K562 (cell line): ENCODE measurements at places on chromosomes 4 and X. TPM values are rescaled to one million over a fixed set of nuclear protein-coding genes. Genes with fewer than 3 reads are reported as not detected.

GRCh38 chrX:39954851-39955250 is 142.9 kb downstream of the BCOR start:
- no peak overlapping the region for H3K27ac ChIP-seq
- no peaks in the 10 kb centered on the region for H3K36me3 ChIP-seq
- DNase-seq: no peak
- no peaks in the 10 kb centered on the region for H3K27me3 ChIP-seq
- no peaks in the 10 kb centered on the region for H3K4me1 ChIP-seq
- H3K4me3 ChIP-seq: no peak overlapping the region

- no peak overlapping the region for H3K27ac ChIP-seq
- no peaks in the 10 kb centered on the region for H3K27me3 ChIP-seq
- no peaks in the 10 kb centered on the region for H3K4me1 ChIP-seq
Observed at GRCh38 chr4:157897855-157898370, 274.9 kb downstream of the GASK1B start.

GRCh38 chr4:77104791-77105540 is 29.2 kb upstream of the CCNI start:
- peak; percentile 37 for DNase-seq
- no peaks in the 10 kb centered on the region; the same call in none of the 3 replicates for H3K27me3 ChIP-seq
- no peaks in the 10 kb centered on the region for H3K4me1 ChIP-seq
- no peaks in the 10 kb centered on the region for H3K36me3 ChIP-seq
- no peak overlapping the region for H3K27ac ChIP-seq
- H3K4me3 ChIP-seq: no peak overlapping the region

GRCh38 chrX:64195862-64196261 is 9.6 kb downstream of the AMER1 start:
- H3K27ac ChIP-seq: no peak overlapping the region
- peaks cover 2% of the 10 kb centered on the region; the same call in 1 of the 3 replicates for H3K36me3 ChIP-seq
- DNase-seq: no peak
- peaks cover 2% of the 10 kb centered on the region; the same call in 1 of the 3 replicates for H3K4me1 ChIP-seq
- no peaks in the 10 kb centered on the region for H3K27me3 ChIP-seq
- no peak overlapping the region for H3K4me3 ChIP-seq

DNA sequence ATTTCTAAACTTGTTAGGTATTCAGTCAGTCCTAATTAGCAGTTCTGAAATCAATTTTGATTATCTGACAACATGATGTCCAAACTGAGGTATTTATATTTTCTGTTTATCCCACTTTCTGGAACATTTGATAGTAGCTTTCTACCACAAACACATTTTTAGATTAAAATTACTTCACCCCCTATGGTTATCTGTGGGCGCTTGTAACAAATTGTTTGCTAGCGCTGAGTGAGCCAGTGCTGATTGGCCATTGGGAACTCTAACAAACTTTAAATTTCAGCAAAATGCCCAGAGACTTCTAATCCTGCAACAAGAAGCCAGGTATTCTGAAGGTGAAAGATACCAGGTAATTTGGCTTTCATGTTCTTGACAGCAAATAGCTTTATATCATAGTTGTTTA is at the start of gene MEPE:
Gene MEPE (plus strand): TSS at position 301 of the 400 bp plus-strand sequence. CDS start 1,746 bp downstream, outside the sequence.
- no peaks in the 10 kb centered on the region for H3K4me1 ChIP-seq
- DNase-seq: no peak
- no peaks in the 10 kb centered on the region for H3K27me3 ChIP-seq
- H3K36me3 ChIP-seq: no peaks in the 10 kb centered on the region

DNA sequence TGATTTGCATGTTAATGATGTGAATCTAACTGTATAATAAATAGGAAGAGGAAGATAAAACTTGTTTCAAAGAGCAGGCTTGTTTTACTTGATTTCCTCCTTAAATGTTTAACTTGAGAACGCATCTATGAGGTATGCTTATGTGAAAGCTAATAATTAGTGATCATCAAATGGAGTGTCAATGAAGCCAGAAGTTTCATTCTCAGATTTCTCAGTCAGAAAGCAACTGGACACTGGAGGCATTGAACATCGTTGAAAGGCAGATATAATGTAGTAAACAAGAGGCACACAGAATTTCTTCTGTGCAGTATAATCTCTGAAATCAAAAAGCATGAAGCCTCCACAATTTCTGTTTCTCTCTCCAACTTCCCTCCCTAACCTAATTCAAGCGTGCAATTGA is 672.9 kb downstream of the ADGRL3 start:
- H3K4me1 ChIP-seq: no peaks in the 10 kb centered on the region
- no peak for DNase-seq
- no peak overlapping the region for H3K27ac ChIP-seq
- H3K27me3 ChIP-seq: no peaks in the 10 kb centered on the region
- no peaks in the 10 kb centered on the region for H3K36me3 ChIP-seq

Gene GUCY2F
- not detected in 2 replicates for polyA plus RNA-seq

Gene ESX1
- not detected in 2 replicates for polyA plus RNA-seq

Gene GPR82
- not detected in 2 replicates for polyA plus RNA-seq

Gene TEX11
- polyA plus RNA-seq: 0.27 and 0.35 TPM in 2 replicates

Gene CNGA1
- 0.04 TPM in 1 of 2 replicates, not detected in the other for polyA plus RNA-seq
